ENCODE measurements at places on chromosomes 5 and 9.

GRCh38 chr5:169421677-169422076, 120.7 kb upstream of the SLIT3 start:
- DNase-seq: no peak

GRCh38 chr9:99486684-99487083, 264.6 kb downstream of the SEC61B start:
- no peak for DNase-seq

DNA sequence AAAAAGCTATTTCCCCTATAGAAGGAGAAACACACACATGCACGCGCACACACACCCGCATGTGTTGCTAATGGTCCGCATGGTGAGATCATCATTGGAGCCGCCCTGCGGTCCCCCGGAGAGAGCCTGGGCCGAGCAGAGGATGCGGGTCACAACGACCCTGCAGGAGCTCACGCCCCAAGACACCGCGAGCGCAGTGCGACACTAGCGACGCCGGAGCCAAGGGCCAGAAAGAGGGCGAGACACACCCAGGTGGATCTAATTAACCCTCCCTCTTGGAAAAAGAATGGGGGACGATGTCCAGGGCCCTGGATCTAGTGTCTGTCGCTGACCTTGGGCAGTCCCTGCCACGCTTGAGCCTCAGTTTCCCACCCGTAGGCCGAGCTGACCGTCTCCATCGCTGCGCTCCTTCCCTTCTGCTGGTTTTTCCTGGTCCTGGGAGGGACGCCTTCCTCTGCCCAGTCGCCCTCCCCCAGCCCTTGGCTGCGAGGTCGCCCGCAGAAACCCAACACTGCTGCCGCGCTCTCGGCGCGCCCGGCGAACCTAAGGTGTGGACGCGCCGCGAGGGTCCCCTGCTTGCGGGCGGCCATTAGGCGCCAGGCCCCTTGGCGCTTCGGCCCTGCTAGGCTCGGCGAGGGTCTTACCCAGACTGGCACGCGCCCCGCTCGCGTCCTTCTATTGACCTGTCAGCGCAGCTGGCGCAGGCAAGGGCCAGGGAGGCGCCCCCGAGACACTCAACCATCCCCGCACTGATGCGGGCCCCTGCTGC, 47.5 kb upstream of the RNF20 start:
- no peak for DNase-seq

- DNase-seq: no peak
These were observed 479.4 kb downstream of the AGTPBP1 start for GRCh38 chr9:85262333-85262732.

GRCh38 chr5:134554319-134555222, 29.1 kb downstream of the JADE2 start:
- DNase-seq: peak; percentile 100

GRCh38 chr9:105850852-105851500, 156.6 kb downstream of the TMEM38B start:
- no peak for DNase-seq

- DNase-seq: no peak
These were observed 319.7 kb upstream of the WWC1 start for GRCh38 chr5:167971706-167972105.

- DNase-seq: peak; percentile 67
These were observed 21.5 kb downstream of the SHB start for GRCh38 chr9:38047301-38048251.

DNA sequence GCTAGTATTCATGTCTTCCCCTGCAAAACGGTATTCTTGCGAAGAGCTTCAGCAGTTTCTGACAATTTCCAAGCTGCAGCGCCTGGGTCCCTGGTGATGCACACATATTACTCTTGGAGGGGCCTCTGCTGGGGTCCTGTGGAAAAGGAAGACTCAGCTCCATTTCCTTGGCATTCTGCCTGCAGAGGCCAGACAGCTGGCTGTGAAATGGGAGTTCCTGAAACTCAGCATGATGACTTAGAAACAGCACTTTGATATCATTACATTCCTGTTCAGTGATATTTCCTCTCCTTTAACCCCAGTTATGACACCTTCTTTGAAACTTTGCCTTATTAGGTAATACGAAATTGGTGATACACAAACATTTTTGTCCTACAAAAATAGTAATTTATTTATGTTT, 98.5 kb downstream of the APBA1 start:
- DNase-seq: no peak

- no peak for DNase-seq
These were observed 6.4 kb downstream of the SLC26A2 start for GRCh38 chr5:149966946-149967345.

GRCh38 chr5:135155616-135156214, 121.7 kb upstream of the PITX1 start:
- DNase-seq: no peak

GRCh38 chr5:139676406-139676805, 28.3 kb downstream of the CXXC5 start:
- no peak for DNase-seq

GRCh38 chr5:111655169-111655924, 101.6 kb downstream of the NREP start:
- DNase-seq: peak; percentile 6
